Fibroblast of the aortic adventitia (primary cell): ENCODE measurements at places on chromosomes 3 and 15.
A peak's percentile ranks its signal among the peaks of the same experiment; 100 is the strongest.

- DNase-seq: no peak
Observed at GRCh38 chr15:70424937-70425411, 327.3 kb upstream of the TLE3 start.

GRCh38 chr3:185632996-185633395, 46.9 kb downstream of the SENP2 start:
- no peak for DNase-seq

DNA sequence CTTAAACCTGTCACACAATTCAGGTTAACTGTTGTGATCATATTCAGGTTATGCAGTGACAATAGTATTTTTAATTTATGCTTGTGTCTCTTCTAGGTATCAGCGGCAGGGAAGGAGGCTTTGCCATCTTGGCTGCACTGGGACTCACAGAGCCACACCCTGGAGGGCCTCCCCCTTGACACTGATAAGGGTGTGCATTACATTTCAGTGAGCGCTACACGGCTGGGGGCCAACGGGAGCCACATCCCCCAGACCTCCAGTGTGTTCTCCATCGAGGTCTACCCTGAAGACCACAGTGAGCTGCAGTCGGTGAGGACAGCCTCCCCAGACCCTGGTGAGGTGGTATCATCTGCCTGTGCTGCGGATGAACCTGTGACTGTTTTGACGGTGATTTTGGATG, 23.6 kb upstream of the BSN start:
- DNase-seq: no peak

- DNase-seq: no peak
Observed at GRCh38 chr15:32135335-32135734, 105.0 kb downstream of the CHRNA7 start.

GRCh38 chr3:72746430-72747411, 101.5 kb downstream of the SHQ1 start:
- peak; percentile 26 for DNase-seq

DNA sequence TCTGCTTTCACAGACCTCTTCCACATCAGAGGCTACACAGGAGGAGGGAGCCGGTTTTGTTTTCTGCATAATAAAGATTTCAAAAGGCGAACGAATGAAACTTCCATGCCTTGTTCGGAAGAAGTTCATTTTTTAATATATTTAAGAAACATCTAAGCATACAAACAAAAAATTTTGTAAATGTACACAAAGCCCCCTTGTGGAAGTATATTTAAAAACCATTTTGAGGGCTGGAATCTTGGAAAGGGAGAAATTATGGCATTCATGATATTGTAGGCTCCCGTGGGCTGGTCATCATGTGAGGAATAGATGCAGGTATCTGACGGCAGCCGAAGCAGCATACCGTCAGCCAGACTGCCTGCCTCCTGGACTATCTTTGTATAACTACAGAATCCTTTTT, 90.4 kb downstream of the MECOM start:
- DNase-seq: no peak

DNA sequence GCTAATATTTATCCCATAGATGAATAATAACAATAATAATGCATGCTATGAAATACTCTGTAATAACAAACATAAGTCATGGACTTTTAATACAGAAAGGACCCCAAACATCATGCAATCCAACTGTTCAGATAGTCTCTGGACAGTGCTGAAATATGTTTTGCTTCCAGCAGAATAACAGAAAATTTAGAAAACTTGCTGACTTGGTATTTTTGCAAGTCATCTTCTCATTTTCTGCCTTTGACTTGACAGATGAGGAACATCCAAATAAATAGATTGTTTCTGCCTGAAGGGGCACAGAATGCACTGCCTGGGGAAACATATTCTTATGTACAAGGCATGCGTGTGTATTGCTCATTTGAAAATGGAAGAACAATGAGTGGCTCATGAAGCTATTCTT, 442.4 kb upstream of the GRM7 start:
- DNase-seq: no peak

DNA sequence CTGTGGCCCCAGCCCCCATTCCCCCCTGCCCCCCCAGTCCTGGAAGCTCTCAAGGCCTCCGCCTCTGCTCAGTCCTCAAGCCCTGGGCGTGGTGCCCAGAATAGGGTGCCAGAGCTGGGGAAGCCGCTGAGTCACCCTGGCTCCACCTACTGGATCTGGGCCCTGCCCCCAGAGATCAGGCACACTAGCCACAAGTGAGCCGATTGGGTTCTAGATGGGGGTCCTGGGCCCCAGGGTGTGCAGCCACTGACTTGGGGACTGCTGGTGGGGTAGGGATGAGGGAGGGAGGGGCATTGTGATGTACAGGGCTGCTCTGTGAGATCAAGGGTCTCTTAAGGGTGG, 5.7 kb downstream of the EIF4G1 start:
- peak; percentile 98 for DNase-seq

GRCh38 chr3:127107002-127107401, 85.9 kb upstream of the PRR23E start:
- DNase-seq: no peak

DNA sequence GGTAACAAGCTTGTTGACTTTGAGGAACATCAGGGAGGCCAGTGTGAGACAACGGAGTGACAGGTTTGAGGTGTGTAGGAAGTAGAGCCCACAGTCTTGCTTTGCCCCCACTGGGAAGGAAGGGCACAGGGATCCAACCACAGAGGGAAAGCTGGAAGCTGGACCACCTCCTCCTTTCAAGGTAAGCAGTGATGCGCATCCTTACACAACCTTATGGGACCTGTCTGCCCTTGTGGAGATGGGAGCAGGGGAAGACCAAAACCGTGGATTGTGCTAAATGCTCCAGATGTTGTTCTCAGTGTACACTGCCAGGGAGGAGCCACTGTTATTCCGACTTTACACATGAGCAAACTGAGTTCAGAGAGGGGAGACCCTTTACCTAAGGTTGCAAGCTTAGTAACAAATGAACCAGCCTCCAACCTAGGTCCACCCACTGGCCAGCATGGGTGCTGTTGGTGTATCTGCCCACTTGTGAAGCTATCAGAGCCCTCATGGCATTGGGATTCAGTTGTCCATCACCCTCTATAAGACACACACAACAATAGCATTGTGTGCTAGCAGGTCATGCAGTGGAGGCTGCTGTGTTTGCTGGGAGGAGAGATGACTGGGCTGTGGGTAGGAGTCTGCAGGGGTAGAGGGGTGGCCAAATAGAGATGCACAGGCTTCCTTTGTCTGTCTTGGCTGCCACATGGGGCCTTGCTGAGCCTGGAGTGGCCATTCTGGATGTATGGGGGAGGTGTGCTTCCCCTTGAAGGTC, 586 bp upstream of the LSMEM2 start:
- DNase-seq: no peak

- DNase-seq: no peak
Observed at GRCh38 chr3:188936597-188937107, 235.1 kb upstream of the TPRG1 start.
